ENCODE measurements at places on chromosomes 12 and 14. TPM values are rescaled to one million over a fixed set of nuclear protein-coding genes. Genes with fewer than 3 reads are reported as not detected.

- peak; percentile 24 for DNase-seq
Observed at GRCh38 chr12:92608151-92609091, 94.4 kb upstream of the PLEKHG7 start.

DNA sequence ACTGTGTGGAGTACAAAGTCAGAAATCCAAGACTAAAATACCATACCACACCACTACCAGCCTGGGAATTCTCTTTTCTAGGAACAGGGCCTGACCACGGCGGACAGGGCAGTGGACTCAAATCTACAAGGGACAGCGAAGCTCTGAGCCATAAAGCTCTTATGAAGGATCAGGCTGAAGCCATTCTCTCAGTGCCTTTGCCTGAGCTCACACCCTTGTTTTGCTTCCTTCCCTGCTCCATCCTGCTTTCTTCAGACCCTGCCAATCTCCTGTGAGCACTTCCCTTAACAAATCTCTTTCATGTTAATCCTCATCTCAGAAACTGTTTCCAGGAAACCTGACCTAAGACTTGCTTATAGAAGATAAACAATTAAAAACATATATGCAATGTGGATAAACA, 398.5 kb downstream of the MDGA2 start:
- DNase-seq: no peak

DNA sequence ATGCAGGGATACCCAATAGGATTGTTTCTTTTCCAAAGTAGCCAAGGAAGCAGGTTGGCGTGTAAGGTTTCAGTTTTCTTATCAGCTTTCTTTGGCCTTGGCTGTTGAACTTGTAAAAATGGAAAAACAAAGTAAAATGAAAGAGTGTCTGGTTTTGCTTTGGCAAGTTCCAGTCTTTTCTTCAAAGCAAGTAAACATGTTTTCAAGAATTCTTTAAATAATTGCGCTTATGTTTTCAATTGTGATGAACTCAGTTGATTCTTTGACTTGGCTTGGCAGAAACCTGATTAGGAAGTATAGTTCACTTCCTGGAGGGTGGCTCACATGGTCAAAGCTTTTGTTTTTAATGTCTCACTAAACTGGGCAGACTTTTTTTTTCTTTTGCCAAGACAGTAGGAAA, 112.2 kb upstream of the USP44 start:
- no peak for DNase-seq

DNA sequence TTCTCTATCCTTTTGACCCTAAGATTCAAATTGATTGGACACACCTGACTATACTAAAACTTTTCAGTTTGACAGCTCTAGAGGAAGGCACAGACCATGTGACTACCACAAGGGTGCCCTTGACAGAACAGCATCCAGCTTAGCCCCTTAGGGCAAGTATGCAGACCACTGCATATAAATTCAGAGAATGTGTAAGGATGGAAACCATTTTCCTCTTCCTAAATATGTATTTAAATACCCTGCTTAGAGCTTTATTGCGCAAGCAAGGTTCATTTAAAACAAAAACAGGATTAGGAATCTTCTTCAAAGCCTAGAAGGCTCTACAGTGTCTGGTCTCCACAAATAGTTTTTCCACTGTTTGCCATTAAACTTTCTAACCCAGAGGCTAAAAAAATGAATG, 202.8 kb downstream of the MED13L start:
- no peak for DNase-seq

- DNase-seq: no peak
Observed at GRCh38 chr12:6224550-6224949, 24.4 kb downstream of the CD9 start.

- peak; percentile 11 for DNase-seq
Observed at GRCh38 chr14:68935761-68936214, 43.3 kb downstream of the ACTN1 start.

DNA sequence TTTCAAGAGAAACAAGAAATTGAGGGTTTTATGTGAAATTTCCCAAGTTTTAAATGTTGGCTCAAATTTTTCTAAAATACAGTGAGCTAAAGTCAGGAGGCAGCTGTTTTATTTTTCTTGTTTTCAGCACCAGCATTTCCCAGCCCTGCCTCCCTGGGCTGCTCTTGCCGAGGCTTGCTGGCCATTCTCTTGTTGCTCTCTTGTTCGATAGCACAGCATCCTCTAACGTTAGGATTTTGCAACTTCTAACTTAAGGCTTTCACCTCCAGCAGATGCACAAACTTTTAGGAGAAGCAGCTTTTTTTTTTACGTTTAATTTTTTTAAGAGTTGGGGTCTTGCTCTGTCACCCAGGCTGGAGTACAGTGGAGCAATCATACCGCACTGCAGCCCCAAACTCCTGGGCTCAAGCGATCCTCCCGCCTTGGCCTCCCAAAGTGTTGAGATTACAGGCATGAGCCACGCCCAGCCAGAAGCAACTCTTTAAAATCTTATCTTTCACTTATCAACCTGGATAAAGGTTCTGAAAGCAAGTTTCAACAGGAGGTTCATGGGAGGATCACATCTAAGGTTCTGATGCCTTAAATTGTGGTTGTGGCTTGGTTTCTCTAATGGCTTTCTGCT, 40.2 kb downstream of the B4GALNT3 start:
- no peak for DNase-seq

DNA sequence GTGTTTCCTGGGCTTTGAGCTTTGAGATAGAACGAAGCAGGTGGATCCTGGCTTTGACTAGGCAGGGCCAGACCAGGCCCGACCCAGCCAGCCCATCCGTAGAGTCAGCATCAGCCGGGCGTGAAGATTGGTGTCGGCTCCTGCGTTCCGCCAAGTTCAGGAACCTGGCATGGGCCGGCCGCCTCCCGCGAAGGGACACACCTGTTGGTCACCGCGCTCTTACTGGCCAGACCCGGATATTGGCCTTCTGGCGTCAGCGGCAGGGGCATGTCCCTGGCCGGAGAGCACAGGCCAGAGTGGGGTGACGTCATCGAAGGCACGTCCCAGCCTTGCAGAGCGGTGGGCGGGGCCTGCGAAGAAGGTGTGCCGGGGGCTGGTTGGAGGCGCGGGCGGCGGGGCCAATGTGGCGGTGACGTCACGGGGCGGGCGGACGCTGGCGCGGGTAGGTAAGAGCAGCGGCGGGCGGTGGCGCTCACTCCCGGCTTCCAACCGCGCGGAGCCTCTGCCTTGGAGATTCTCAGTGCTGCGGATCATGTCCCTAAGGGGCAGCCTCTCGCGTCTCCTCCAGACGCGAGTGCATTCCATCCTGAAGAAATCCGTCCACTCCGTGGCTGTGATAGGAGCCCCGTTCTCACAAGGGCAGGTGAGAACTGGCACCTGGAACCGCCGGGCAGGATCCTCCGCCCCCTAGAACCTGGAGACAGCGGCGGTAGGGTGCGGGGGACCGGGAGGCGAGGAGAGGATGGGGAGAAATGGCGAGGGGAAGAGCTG, at the start of gene ARG2:
Gene ARG2, plus strand, starts transcription at position 475 of the 771 bp plus-strand sequence. Its CDS starts 58 bp downstream, at position 533.
- DNase-seq: peak; percentile 46

DNA sequence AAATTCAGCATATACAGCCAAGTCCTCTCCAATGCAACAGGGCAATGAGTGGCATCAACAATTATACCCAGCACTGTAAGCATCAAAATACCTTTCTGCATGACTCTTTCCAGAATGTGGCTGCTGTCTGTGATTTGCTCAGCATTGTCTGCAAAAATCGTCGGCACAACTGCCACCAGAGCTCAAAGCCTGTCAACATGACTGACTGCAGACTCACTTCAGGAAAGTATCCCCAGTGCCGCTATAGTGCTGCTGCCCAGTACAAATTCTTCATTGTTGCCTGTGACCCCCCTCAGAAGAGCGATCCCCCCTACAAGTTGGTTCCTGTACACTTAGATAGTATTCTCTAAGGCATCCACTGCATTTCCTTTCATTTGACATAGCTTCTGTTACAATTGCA, 735 bp downstream of the RNASE6 start:
- DNase-seq: no peak

DNA sequence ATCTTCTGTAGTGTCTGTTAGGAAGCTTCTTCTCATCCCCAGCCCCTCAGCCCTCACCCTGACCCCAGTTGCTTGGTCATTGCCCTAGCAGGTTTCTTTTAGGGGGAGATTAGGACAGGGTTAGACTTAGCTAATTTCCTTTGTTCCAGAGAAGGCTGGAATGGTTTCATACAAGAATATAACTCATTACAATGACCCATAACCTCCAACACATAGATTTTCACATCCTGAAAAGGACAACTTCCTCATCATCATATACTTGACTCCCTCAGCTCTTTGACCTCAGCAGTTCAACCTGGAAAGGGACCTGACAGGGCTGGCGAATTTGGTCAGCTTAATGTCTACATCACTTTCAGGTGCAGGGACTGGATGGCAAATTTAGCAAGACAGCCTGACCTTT, 8.0 kb upstream of the BHLHE41 start:
- DNase-seq: no peak

DNA sequence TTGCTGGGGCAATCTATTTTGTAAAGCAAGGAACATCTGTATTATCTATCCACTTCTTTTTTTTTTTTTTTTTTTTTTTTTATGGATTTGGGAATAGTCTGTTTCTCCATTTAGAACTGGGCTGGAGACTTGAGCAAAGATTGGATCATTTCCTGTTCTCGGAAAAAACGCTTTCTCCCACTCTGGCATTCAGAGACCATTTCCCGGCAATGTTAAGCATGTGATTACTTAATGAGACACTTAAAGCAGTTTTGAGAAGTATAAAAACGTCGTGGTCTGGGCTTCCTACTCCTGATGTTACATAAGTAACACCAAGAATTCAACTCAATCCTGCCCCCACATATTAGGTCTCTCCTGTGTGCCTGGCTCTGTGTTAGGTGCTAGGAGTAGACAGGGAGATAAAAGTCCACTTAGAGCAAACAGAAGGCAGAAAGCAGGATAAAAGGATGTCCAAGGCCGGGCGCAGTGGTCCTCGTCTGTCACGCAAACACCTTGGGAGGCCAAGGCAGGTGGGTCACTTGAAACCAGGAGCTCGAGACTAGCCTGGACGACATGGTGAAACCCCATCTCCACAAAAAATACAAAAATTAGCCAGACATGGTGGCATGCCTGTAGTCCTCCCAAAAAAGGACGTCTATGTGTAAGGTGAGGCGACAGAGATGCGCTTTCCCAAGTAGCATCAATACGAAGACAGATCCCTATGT, 152.1 kb upstream of the GSC start:
- peak; percentile 78 for DNase-seq

DNA sequence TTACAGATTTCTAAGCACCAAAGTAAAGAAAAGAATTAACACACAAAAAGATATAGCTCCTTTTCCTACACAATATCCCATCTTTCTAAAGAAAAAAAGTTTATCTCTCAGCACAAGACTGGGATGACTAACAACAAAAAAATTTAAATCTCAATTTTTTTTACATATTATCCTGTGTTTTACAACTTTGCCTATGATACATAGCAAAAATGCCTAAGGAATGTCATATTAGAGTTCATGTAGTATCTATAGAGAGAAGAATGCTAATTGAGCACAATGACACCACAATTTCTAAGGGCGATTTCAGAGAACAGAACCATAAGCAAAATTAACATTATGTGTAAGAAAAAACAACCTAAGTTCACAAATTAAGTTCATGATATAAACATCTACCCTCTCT, 16.3 kb downstream of the C2CD5 start:
- DNase-seq: no peak

DNA sequence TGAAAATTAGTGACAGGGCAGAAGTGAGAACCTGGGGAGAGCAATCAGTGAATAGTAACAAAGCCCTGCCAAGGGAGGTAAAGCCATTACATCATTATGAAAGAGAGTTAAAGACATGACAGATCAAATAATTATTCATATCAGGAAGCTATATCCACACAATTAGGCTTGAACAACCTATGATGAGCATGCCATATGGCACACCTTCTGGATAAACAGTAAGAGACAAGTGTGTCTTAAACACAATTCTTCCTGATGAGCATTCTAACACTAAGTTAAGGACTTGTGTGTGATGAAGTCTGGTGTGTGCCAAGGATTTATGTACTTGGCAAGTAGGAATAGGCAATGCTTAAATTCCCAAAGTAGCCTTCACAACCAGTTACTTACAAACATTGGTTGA, 76.1 kb downstream of the GALNT4 start:
- no peak for DNase-seq

DNA sequence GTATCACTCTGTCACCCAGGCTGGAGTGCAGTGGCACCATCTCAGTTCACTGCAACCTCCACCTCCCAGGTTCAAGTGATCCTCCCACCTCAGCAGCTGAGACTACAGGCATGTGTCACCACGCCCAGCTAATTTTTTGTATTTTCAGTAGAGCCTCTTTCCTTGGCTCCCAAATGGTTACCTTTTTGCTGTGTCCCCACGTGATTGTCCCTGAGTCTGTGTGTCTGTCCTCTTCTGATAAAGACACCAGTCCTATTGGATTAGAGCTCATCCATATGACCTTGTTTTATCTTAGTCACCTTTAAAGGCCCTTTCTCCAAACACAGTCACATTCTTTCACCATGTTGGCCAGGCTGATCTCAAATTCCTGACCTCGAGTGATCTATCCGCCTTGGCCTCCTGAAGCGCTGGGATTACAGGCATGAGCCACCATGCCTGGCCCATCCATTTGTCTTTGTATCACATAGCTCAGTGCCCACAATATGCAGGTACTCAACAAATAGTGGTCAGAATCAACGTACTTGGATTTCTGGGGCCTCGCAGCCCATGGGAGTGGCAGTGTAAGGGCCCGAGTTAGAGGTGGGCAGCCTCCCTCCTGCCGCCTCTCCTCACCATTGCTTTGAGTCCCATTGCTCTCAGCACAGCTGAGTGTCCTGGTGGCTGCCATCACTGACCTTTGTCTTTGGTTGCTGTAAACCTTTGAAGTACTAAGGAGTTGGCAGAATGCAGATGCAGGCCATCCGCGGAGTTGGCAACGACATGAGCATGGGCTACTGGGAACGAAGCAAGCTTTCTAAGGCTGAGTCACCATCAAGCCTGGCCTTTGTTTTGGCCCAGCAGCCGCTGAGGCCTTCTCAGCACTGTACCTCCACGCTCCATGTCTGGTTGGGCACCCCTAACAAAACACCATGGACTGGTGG, 9.3 kb downstream of the TPCN1 start:
- no peak for DNase-seq

- DNase-seq: no peak
Observed at GRCh38 chr14:35607380-35607779, 73.4 kb downstream of the INSM2 start.

DNA sequence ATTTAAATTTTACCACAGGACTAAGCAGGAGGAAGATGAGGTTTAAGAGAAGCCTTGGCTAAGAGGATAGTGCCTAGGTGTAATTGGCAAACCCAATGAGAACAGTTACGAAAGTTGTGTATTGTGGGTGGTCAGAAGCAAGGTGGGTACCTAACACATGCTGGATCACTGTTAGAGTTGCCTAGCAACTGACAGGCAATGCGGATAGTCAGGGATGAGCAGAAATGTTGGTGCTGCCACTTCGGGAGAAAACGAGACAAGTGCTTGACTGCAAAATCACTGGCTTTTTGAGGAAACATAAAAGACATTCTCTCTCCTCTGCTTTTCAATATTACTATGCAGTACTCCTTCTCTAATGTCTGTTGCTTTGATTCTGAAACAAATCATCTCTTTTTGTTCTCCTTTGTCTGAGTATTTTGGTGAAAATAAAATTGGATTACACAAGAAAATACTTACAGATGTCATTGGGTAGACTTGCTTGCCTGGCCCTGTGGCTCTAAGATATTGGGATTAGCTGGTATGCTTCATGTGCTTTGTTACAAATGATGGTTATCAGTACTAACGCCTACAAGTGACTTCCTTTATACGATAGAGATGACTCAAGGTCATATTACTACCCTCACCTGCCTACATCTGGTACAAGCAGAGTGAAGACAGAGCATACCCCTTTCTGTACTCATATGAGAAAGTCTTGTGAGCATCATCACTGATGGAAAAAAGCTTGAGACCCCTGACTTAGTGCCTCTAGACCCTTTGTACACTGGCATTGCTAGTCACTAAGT, 48.0 kb downstream of the TDP1 start:
- DNase-seq: no peak

The CD69 gene
- 9.7 TPM for total RNA-seq

The RIPK3 gene
- 5.6 TPM for total RNA-seq

The NGB gene
- not detected for total RNA-seq
